ENCODE measurements at places on chromosomes 7 and 10.

GRCh38 chr10:4353964-4354363 is 472.0 kb upstream of the AKR1E2 start:
- DNase-seq, result no peak

GRCh38 chr7:157587805-157588560 is 251.2 kb downstream of the DNAJB6 start:
- no peak for DNase-seq

GRCh38 chr7:139647814-139648390 is 124.4 kb downstream of the CLEC2L start:
- no peak for DNase-seq

DNA sequence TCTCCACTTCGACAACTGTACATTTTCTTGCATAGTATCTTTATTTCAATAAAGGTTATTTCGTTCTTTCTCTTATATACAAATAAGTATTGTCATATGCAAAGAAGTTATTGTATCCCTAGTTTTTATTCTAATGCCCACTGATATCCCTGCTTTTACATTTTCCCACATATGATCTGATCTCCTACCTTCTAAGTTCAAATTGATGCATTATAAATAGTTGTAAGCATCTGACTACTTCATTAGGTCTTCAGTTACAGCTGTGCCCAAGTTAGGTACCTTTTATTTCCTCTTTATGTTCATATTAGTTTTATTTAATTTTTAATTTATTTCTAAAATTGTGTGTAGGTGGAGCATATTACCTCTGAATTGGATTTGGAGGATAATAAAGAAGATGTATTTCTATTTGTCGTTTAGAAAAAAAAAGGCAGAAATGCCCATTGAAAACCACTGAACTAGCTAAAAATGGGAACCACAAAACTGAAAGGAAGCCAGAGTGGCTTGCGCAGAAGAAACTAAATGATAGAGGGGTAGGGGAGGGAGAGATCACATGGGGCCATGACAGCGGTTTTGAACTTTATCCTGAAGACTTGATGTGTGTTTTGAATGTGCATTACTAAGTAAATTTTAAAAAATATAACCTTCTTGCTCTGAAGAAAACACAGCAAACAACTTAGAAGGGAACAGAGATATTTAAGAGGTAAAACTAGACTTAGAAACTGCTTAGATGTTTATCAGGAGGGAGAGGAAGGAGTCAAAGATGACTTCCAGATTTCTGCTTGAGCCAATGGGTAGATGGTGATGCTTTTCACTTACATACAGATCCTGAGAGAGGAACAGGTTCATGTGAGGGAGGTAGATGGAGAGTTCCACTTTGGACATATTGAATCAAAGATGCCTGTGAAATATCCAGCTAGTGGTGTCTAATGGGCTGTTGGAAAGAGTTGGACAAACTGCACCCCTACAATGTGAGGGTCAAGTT is 9.3 kb upstream of the ZC3HAV1L start:
- no peak for DNase-seq

DNA sequence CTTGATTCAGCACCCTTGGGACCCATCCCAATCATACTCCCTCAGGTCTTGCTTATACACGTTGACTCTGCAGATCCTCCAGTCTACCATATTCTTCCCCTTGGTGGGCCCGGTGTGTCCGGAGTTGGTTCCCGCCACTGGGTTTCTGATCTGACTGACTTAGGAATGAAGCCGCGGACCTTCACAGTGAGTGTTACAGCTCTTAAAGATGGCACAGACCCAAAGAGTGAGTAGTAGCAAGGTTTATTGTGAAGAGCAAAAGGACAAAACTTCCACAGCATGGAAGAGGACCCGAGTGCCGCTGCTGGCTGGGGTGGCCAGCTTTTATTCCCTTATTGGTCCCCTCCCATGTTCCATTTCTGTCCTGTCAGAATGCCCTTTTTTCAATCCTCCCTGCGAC is 5.9 kb upstream of the GDF10 start:
- no peak for DNase-seq

- DNase-seq, result no peak
These were observed 196.7 kb downstream of the SDK1 start for GRCh38 chr7:3497796-3498195.

- no peak for DNase-seq
These were observed 386.8 kb upstream of the NFE2L3 start for GRCh38 chr7:25765110-25765655.

DNA sequence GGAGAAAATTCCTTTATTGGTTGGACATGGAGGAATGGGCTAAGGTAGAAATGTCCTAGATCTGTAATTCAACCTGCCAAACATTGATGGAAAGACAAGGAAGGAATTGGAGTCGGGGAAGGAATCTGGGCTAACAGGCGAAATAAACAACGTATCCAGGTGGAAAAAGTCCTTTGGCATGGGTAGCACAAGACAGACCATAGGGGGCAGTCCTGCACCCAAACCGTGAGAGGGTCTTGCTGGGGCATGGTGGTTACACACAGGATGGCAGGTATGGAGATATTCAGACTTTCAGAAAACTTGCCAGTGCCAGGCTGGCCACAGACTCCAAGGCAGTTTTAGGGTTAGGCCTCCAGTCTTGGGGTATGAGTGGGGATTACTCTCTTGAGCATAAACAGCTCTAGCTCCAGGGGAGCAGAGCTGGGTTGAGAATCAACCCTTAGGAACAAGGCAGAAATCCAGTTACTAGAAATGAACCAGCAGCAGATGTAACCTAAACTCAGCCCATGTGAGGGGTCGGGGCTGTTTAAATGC is 188.6 kb upstream of the GDF10 start:
- no peak for DNase-seq

DNA sequence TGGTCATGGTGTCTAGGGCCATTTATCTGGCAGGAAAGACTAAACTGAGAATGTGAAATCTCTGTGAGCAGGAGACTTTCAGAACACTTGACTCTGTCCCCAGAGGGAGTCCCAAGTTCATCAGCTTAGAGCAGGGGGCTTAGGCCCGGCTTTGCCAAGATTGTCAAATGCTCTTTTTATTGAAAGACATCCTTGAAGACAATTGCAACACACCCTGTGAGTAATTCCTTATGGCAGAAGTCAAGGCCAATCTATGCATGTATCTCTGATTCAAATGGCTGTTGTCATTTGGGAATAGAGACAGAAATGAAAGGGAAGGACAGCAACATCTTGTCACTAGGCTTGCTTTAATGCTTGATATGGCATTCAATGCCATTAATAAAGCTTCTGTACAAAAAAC is 33.7 kb downstream of the BAMBI start:
- DNase-seq, result no peak

- DNase-seq, result no peak
These were observed 152.6 kb downstream of the PTPN20 start for GRCh38 chr10:47063858-47064257.

- no peak for DNase-seq
These were observed 145.7 kb downstream of the C10orf105 start for GRCh38 chr10:71573562-71574518.

GRCh38 chr10:86305521-86305920 is 61.1 kb downstream of the GRID1 start:
- DNase-seq, result no peak

- DNase-seq, result no peak
These were observed 70.6 kb downstream of the CDK6 start for GRCh38 chr7:92765725-92766124.

DNA sequence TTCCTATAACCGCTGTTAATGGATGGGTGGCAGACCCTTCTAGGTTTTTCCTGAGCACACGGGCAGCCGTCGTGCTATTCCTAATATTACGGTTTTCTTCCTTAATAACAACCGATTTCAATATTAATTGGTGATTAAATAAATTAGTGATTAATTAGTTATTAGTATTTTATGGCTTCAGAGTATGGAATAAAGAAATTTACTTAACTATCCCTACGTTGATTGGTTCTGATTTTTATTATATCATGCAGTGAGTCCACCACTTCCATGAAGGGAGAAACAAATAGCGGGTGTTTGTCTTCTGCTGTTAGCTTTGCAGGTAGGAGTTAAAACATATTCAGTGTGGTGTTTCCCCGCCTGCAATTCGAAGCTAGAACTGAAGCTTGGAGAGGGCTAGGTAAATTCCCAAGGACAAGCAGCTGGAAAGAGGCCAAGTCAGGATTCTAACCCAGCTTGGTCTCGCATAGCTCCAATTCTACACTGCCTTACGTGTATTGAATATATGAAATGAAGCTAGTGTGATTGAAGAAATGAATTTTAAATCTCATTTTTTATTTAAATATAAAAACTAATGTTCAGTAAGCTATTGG is 928 bp upstream of the CSTF2T start:
- no peak for DNase-seq

GRCh38 chr7:142496545-142496991 is 238.7 kb upstream of the PRSS58 start:
- DNase-seq, result no peak

GRCh38 chr10:128373071-128373749 is 247.0 kb upstream of the MKI67 start:
- DNase-seq, result peak; percentile 9

- DNase-seq, result no peak
These were observed 18.4 kb downstream of the ZNRF2 start for GRCh38 chr7:30302656-30303311.

GRCh38 chr7:32145911-32146310 is 75.7 kb upstream of the PDE1C start:
- DNase-seq, result no peak

DNA sequence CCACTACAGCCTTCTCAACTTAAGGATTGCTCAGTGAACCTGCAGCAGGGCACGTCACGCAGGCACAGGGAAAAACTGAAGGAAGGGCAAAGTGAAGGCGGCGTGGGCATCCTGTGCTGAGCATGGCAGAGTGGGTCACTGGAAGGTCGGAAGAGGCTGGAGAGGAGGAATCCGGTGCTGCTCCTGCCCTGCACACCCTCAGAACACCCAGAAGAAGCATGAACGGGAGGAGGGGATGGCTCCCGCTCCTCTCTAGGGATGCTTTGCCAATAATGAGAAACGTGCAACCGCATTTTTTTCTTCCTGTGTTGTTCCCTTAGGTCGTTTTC is 175.1 kb downstream of the TNS3 start:
- no peak for DNase-seq

DNA sequence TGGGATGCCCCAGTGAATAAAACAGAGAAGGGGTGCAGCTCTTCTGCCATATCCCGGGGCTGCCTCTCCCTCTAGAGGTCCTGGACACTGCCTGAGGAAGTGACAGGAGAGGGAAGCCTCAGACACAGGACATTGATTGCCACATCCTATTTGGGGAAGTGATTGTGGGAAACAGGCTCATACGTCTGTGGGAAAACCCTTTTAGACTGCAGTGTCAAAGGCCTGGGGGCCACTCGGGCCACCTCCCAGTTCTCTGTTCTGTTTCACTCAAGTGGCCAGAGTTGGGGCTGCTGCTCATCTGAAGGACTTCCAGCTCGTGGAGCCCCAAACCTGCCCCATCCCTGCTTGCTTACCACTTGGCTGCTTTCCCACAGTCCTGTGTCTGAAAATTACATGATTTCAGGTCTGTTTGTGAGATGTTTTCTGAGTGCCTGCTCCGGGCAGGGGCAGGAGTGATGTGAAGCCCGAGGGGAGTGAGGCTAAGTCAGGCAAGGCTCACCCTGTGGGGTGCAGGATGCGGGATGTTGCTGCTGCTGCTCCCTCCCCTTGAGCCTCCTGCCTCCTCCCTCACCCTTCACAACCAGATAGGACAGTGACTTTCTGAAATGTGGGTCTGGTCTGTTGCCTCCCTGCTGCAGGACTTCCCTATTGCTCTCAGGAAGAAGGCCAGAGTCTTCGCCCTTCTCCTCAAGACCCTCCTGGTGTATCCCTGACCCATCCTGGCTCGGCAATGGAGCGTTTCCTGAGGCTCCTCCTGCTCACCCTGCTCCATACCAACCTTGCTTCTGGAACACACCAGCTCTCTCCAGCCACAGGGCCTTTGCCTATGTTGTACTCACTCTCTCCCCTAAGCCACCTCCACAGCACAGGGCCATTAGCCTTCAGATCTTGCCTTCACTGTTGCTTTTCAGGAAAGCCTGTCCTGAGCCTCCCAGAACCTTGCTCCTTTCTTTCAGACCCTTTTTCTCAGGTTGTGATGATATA is 58.4 kb downstream of the NEURL1 start:
- DNase-seq, result no peak

GRCh38 chr10:18229826-18230225 is 89.6 kb downstream of the CACNB2 start:
- DNase-seq, result no peak

GRCh38 chr7:34091321-34091917 is 186.1 kb downstream of the BMPER start:
- no peak for DNase-seq
